ENCODE measurements at places on chromosomes 1 and 21.

GRCh38 chr1:153540394-153541361, at the start of gene S100A5:
S100A5 (minus strand) TSS chr1:153540934; CDS start chr1:153540191, 743 bp downstream.
- no peak for DNase-seq

DNA sequence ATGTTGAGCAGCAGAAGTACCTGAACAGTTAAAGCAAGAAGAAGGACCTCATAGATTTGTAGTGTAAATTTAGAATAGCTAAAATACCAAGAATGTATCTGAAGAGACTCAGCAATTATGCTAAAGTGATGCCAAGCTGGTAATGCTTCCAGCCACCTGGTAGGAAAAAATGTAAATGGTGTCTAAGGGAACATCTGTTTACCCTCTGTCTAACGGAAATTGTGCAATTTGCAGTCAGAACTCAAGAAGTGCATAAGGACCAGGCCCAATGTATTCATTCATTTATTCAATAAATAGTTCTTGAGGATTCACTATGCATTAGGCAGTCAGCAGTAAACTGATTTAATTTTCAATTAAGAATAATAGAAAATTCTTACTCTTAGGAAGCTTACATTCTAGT, 116.0 kb upstream of the ADGRL4 start:
- no peak for DNase-seq

DNA sequence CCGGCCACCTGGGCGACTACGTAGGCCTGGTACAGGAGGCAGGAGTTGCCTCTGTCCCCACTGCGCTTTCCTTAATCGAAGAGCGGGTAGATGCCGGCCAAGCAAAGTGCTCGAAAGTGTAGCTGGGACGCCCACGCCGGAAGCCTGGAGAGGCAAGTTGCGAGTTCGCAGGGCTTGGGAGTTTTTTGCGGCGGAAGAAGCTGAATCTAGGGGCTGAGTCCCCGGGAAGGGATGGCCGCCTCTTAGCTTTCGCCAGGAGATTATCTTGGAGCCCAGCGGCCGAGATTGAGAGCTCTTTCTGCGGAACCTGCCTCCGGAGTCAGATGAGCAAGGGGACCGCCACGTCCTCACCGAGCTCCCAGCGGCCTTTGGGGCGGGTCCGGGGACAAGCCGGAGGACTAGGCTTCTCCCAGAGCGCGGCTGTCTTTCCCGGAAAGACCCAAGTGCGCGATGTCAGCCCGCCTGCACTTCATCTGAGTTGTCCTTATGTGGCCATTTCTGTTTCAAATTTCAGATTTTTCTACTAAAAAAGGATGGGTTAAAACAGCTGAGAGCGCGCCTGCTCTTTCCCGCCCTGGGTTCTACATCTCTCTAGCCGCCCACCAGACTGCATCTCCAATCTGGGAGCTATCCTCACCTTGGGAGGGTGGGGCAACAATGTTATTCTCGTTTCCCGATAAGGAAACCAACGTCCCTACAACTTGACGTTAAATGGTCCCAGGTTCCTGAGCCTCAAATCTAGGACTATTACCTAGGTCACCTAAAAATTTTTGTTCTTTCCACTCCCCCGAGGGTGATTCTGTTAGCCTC, 12.4 kb upstream of the TBX15 start:
- DNase-seq: no peak

DNA sequence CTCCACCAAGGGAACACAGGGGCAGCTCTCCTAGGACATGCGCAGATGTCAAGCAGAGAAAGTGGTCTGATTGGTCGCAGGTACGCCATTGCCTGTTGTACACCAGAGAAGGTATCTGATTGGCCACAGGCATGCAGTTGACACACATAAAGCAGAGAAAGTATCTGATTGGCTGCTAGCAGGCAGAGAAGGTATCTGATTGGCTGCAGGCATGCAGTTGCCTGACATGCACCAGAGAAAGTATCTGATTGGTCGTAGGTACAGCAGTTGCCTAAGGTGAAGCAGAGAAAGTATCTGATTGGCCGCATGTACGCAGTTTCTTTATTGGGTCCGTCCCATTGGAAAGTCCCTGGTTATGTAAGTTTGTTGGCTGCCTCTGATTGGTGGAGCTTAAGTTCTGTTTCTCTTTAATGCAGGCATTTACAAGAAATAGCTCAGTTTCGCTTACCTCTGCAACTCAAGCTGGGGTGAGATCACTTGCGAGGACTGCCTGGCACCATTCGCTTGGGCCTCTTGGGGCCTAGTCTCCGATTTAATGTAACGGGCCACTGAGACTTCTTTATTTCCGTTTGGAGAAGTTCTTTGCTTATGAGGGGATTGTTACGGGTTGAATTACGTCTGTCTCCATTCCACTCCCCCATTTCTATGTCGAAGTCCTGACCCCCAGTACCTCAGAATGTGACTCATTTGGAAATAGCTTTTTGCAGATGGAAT, 74.2 kb downstream of the SIK1 start:
- no peak for DNase-seq

GRCh38 chr1:150529017-150529416, 13.5 kb downstream of the FALEC start:
- no peak for DNase-seq

DNA sequence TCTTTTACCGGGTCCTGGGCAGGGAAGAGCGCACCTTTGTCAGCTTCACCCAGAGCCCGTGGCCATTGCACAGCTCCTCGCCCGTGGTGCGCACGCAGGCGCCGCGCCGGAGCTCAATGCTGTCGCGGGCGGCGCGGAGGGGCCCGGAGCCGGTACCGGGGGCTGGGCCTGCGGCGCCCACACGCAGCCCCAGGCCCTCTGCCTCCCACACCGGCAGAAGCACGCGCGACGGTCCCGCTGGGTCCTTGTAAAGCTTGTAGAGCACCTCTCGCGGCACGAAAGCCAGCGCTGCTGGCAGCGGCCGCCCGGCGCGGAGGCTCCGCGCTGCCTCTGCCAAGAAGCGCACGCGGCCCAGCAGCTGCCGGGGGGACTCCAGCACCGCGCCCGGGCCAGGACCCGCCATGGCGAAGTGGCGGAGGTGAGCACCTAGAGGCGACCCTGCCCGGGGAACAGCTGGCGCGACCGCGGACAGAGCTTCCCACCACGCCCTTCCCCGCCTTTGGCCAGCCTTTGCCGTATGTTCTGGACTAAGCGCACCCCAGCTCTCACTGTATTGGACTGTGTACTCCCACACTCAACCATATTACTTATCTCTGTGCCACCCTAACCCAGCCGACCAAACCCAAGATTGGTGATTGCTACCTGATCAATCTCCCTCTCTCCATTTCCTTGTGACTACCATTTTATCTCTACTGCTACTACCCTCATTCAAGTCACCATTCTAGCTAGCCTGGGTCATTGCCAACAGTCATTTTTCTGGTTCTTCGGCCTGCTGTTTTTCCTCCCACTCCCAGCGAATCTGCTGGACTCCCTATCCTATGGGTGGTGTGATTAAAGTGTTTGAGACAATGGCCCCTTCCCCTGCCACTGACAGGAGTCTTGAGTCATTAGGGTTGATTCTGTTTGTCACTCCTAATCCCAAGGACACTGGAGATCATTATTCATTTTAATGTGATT, at the start of gene HECTD3:
Gene HECTD3 (minus strand): TSS at position 470 of the 957 bp plus-strand sequence. CDS start 67 bp downstream, at position 403.
- peak; percentile 84 for DNase-seq

DNA sequence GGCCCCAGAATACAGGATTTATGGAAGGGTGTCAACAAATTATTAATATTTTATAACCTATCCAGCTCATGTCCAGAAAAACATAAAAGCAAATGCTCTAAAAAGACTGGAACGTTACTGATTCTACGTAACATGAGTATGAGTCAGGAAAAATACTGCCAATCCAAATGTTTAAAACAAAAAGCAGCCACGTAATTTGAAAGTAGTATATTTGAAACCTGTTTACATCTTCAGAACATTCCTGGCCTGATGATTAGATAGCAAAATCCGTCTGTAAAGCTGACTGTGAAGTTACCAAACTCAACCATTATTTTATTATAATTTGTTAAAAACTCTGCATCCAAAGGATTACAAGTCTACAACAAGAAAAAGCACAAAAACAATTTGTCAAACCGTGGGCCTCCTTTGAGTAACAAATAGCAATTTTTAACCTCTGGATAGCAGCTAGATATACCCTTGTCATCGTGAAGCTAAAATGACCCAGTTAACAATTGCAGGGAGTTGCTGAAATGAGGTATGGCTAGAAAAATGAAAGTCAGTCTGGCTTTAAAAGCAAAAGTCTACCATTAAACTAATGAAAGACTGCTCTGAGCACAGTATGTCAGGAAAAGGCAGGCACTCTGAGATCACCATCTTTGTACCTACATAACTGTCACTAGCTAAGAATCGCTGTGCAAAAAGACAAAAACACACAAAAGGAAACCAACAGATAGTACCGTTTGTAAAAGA, 1.2 kb downstream of the UBR4 start:
- no peak for DNase-seq

DNA sequence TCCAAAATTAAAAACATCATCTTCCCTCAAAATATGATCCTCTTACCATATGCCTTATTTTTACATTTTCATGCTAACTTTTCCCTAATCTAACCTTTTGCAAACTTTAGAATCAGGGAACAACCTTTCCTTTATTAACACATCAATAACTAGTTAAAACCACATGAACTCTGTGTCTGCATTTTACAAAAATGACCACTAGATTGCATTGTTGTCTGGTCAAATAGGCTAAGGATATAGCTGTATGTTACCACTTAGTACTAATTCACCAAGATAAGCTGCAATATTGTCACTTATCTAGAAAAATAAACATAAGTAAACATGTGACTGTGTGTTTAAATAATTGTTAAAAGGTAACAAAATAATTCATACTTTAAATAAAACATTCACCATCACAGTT, 82.3 kb downstream of the DENND1B start:
- no peak for DNase-seq

DNA sequence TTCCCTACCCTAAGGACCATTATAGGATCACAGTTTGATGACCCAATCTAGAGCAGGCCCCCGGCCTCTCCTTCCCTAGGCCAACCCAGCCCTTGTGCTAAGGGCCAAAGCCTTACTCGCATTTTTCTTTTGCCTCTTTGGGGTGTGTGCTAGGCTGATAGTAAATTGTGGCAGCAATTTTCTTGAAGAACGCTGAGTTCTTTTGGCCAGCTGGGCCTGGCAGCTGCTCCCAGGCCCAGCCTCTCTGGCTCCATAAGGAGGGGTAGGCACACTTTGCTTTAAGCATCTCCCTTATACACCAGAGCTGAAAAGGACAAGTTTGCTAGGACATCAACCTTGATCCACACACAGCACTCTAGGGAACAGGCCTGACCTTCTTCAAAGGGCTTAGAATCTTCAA, 4.2 kb downstream of the OLFML2B start:
- no peak for DNase-seq

DNA sequence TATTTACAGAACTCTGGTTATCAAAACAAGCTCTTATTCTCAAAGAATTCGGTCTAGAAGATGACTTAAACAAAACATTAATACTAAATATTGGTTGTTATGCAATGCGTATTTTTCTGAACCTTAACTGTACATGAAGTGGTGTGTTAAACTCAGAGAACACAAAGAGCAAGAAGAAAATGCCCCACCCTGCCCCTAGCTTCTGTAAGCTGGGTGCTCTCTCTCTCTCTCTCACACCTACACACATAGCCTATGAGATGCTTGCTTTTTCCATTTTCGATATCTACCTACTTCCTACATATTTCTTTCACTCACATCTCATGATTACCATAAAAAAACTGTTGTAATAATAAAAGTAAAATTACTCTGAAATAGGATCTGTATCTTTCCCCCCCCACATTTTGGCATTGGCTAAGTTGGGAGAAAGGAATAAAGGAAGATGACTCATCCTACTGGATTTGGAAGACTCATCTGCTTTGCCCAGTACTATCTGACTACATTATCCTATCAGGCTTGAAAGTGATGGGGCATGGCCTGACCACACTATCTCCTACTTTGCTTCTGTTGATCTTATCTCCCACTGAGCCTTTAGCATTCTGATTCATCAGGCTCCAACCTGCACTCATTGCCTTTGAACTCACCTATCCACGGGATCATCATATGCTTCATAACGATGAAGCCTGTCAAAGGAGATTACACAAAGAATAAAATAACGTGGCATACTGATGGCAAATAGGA, 2.9 kb downstream of the CRYZ start:
- no peak for DNase-seq

- DNase-seq: no peak
These were observed 3.5 kb downstream of the NIPAL3 start for GRCh38 chr1:24418898-24419628.

DNA sequence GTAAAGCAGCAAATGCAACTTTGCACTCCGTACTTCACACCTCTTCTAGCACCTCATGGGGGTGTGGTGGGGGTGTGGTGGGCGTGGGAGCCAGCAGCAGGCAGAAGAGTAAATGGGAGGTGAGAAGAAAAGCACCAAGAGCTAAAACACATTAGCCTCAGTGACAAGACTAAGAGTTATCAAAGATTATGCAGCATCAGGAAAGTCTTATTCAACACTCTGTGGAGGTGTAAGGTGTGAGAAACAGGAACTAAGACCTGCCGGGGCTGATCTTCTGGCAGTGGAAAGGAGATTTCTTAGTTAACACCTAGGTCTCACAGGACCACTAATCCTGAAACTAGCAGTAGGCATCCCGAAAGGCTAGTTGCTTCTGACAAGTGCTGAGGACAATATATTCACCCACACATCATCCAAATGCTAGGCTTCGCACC, 9.9 kb downstream of the TGFBR3 start:
- DNase-seq: no peak

DNA sequence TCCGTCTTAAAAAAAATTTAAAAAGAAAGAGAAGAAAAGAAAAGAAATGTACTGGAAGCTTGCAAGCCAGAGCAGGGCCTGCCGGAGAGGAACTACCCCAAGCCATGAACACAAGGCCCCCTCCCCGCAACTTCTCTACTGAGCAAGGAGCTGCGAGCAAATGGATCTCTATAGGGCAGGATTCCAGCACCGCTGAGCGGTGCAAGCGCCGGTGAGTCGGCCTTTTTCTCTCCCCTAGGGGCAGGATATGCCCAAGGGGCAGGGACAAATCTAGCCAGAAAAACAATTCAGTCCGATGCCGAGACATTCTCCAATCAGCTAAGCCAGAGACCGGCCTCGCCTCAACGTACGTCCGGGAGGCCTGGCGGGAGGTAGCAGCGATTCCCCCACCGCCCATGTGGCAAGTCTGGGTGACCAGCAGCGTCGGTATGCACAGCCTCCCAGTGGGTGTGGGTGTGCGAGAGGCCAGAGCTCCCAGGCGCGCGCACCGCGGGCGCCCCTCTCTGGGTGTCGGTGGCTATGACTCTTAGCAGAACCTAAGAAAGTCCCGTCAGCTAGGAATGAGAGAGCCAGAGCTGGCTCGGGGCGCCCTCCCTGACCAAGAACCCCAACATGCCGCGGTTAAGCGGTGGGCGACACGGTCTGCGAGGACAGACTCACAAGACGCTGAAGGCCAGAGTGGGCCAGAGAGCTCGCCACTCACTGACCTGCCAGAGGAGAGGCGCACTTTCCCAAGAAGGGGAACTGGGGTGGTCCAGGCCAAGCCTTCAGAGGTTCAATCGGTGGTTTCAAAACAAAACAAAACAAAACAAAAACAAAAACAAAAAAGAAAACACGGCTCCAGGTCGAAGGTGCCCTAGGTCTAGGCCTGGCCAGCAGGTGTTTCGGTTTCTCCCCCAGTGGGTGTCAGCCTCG, 1.9 kb downstream of the CSMD2 start:
- DNase-seq: peak; percentile 78

DNA sequence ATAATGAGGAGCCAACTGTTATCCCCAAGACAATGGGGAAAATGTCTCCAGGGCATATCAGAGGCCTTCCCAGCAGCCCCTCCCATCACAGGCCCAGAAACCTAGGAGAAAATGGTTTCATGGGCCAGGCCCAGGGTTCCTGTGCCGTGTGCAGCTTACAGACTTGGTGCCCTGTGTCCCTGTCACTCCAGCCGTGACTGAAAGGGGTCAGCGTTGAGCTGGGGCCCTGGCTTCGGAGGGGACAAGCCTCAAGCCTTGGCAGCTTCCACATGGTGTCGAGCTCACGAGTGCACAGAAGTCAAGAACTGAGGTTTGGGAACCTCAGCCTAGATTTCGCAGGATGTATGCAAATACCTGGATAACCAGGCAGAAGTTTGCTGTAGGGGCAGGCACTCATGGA, 18.1 kb downstream of the SIPA1L2 start:
- no peak for DNase-seq

All from posterior cingulate gyrus (tissue), 11 donors.